ENCODE measurements at places on chromosomes 12 and 14.

- no peak for DNase-seq
These were observed 38.8 kb downstream of the BEST3 start for GRCh38 chr12:69660164-69660863.

DNA sequence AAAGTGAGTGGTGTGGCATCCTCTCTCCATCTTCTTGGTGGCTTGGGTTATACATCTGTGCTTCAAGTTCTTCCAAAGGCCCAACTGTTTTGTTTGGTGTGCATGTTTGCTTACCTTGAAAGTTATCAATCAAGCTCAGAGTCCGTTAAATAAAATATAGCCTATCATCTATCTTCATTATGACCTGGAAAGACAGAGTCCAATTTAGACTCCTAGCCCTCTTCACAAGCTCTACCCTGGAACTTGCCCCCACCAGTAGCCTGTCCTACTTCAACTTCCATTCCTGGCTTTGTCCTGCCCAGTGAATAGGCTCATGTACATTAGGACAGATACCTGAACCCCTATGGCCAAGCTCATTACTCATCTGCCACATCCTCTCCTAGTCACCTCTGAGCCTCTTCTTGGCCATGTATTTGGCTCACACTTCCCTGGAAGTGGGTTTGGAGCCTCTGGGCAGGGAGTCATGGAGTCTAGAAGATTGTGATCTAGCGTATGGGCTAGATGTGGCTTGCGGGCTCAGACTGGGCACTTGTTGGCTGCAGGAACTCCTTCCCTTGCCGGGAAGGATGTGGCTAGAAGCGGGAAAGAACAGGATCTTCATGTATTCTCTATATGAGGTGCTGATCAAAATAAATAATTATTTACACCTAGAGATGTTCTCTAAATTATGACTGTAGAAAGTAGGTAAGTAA is 6.4 kb upstream of the SSTR1 start:
- DNase-seq = no peak

GRCh38 chr12:125282921-125283320 is 217.7 kb downstream of the AACS start:
- DNase-seq = no peak

DNA sequence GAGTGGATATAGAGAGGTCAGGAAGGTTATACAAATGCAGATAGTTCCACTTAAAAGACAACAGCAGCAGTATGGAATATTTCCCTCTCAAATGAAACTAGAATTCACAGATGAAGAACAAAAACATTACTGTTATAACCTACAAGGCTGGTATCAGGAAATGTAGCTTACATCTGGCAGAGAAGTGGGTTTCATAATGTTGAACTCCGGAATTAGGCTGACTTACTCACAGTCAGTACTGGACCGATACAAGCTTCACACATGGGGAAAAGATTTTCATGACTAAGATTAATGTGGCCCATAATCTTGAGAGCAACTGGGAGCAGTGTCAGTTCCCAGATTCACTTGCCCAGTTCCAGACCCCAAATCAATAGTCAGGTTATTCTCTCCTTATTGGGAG is 353.9 kb downstream of the DUSP6 start:
- DNase-seq = no peak

GRCh38 chr14:97781961-97782360 is 984.8 kb downstream of the VRK1 start:
- DNase-seq = no peak

GRCh38 chr12:5648692-5649359 is 216.9 kb downstream of the NTF3 start:
- DNase-seq = peak; percentile 43

GRCh38 chr14:64654901-64655300 is 49.3 kb upstream of the PLEKHG3 start:
- DNase-seq = no peak
